Heart right ventricle (tissue), 16 donors: ENCODE measurements at places on chromosomes 2 and 18. TPM values are rescaled to one million over a fixed set of nuclear protein-coding genes. Genes with fewer than 3 reads are reported as not detected.

GRCh38 chr2:173079973-173080860 lies 4.6 kb downstream of the MAP3K20 start:
- no peak overlapping the region for H3K27ac ChIP-seq
- H3K27me3 ChIP-seq: no peaks in the 10 kb centered on the region
- H3K4me1 ChIP-seq: no peaks in the 10 kb centered on the region
- DNase-seq: no peak

GAD1 gene
- not detected for total RNA-seq

DNA sequence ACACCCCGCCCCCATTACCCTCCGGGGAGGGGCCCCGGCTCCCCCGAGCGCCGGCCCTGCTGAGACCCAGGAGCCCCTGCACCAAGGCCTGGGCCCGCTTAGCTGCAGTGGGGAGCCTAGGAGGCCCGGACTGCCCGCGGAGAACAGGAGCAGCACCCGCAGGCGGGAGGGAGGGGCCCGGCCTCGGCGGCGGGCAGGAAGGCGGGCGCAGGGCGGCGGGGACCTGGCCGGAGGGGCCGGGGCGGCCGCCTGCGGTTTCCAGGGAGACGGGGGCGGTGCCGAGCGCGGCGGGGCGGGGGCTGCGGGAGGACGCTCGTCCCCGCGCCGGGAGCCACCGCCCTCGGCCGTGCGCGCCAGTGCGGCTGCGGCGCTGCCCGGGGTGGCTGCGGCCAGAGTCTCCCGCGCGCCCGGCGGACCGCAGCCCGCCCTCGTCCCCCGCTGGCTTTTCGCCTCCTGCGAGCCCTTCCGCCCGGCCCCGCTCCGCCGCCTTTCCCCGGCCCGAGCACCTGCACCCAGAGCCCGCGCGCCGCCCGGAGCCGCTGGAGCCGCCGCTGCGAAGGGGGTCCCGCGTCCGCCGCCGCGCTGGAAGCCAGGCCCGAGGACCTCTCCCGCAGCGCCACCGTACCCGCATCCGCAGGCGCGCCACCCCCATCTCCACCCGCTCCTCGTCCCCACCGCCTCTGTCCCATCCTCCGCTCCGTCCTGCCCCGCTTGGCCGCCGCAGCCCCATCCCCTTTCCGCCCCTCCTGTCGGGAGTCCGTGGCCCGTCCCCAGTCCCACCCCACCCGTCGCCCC lies 17.2 kb downstream of the GPC1 start:
- no peak for DNase-seq
- H3K36me3 ChIP-seq: no peaks in the 10 kb centered on the region
- H3K27ac ChIP-seq: no peak overlapping the region
- peaks cover 21% of the 10 kb centered on the region for H3K4me1 ChIP-seq
- peaks cover 35% of the 10 kb centered on the region for H3K27me3 ChIP-seq

ALPG gene
- not detected for total RNA-seq

DNA sequence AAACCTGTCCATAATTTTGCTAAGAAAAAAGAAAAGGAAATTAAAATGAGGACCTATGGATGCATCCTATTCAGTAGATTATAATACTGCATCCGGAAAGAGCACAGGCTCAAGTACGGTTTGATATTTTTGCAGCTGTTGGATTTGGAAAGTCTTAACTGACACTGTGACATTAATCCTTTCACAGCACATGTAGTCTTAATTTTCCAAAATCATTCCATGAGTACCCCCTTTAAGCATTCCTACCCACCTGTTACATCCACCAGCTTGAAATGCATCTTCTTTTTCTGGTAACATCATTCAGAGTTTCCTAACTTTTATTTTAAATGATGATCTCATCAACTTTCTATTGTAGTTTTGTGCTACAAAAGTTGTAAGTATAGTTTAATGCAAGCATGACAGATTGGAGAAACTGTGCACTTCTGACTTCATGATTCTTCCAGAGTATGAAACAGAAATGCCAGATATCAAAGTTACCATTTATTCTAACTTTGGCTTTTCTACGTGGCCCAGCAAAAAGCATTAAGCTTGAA lies 113.5 kb downstream of the ESCO1 start:
- no peaks in the 10 kb centered on the region for H3K4me1 ChIP-seq
- no peaks in the 10 kb centered on the region for H3K36me3 ChIP-seq
- H3K4me3 ChIP-seq: no peak overlapping the region

DNA sequence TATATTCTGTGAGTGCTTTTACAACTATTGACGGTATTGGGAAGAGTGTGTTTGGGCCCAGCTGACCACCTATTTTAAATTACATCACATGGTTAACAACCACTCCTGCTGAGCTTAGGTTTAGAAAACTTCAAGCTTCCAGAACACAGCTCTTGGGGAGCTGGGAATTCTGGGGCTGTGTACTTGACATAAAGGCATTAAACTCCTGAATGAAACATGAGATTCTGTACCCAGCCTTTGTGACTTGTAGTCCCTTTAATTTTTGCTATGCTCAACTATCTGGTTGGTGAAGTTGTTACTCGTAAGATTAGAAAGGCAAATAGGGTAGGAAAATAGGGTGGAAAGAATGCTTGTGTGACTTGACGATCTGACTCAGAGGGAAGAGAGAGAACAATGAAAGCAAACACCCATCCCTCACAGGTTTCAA lies 66.9 kb downstream of the LTBP1 start:
- no peak for DNase-seq
- H3K27ac ChIP-seq: no peak overlapping the region
- no peaks in the 10 kb centered on the region for H3K4me1 ChIP-seq
- no peak overlapping the region for H3K4me3 ChIP-seq
- H3K36me3 ChIP-seq: no peaks in the 10 kb centered on the region
- H3K27me3 ChIP-seq: no peaks in the 10 kb centered on the region
